ENCODE measurements at places on chromosomes 1 and 21.

DNA sequence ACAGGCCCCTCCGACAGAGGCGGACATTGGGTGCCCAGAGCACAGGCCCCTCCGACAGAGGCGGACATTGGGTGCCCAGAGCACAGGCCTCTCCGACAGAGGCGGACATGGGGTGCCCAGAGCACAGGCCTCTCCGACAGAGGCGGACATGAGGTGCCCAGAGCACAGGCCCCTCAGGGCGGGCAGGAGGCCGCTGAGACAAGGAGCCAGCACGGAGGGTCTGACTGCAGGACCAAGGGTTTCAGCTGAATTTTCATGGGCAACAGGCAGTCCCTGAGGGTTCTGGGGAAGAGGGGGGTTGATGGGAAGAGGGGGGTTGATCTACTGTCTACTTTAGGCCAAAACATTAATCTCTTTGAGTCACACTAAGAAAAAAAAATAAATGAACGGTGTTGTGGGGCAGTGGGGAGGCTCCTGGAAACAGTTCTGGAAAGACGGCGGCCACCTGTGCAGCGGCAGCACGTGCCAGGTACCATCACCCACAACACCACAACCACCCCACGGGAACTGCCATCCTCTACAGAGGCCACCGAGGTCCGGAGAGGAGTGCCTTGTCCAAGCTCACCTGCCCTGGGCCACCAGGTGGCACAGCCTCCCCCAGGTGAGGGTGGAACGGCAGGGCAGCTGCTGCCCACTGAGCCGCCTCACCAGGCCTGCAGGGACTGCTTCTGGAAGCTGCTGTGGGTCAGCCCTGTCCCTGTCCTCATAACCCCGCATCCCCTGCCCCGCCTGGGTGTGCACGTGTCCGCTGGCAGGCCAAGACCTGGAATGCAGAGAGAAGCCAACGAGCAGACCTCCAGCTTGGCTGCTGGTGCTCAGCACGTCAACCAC lies 20.5 kb downstream of the PRDM15 start:
- no peak for DNase-seq

DNA sequence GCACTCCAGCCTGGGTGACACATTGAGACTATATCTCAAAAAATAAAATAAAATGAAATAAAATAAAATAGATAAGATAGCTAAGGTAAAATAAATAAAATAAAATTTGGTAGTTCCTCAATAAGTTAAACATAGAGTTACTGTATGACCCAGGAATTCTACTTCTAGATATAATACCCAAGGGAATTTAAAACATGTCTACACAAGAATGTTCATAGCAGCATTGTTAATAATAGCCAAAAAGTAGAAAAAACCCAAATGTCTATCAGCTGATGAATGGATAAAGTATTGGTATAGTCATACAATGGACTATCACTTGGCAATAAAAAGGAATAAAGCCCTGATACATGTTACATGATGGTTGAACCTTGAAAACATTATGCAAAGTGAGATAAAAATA lies 47.8 kb downstream of the CEP350 start:
- DNase-seq: no peak

GRCh38 chr1:166383635-166384346 lies 217.0 kb upstream of the FAM78B start:
- no peak for DNase-seq

DNA sequence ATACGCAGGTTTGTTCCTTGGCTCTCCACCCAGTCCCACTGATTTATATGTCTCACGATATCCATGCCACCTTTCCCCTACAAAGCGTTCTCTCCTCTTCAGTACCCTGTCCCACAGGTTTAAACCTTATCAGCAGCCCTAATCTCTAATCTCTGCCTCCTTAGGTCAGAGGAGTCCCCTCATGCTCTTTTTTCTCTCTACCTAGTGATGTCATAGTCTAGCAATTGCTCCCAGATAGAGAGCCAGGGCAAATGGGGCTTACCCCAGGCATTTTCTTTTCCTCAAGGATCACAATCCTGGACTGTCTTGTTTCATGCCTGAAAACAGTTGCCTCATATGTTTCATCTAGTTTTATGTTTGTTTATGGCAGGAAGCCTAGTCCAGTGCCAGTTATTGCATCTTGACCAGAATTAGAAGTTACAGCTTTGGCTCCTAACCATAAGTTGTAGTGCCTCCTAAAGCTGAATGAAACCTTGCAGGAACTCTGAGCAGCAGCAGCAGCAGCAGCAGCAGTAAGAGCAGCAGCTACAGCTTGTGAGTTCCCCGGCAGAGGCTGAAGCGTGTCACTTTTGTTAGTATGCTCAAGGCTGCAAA lies 26.7 kb upstream of the TP53BP2 start:
- no peak for DNase-seq

- DNase-seq: no peak
These were observed 110.7 kb downstream of the ETS2 start for GRCh38 chr21:38916214-38916964.

- no peak for DNase-seq
These were observed 66.1 kb downstream of the NCAM2 start for GRCh38 chr21:21064353-21064752.

DNA sequence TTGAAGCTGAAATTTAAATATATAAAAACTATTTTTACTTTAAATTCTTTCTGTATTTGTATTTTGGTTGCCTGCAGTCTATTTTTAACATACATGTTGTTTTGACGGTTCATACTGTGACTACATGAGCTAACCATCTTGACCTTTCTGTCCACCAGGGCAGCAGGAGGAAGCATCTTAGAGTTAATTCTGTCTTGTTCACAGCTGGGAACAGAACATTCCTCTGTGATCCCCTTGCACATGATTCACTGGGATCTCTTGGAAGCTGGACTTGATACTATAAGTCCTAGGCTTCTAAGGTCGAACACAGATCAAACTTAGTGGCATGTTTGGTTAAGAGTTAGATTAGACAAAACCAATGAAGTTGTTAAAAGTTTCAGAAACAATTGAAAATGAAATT lies 99.7 kb downstream of the NFIA start:
- DNase-seq: no peak

DNA sequence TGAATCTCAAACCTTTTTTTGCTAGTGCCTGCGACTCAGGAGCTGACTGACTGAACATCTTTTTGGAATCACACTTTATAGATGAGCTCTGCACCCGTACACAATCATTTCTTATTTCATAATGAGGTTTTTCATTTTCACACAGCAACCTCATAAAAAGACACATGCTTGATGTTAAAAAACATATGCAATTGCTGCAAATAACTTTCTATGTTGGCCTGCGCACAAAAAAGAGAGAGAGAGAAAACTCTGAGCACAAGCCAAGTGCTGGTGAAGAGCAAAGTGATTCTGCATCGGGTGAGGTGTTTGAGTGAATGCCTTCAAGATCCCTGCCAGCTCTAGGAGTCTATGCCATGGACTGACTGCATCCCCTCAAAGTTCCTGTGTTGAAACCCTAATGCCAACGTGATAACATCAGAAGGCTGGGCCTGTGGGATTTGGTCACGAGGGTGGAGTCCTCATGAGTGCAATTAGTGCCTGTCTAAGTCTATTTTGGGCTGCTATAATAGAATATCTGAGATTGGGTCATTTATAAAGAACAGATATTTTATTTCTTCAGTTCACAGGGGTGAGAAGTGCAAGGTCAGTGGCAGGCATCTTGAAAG lies 36.6 kb downstream of the C1orf87 start:
- DNase-seq: no peak

DNA sequence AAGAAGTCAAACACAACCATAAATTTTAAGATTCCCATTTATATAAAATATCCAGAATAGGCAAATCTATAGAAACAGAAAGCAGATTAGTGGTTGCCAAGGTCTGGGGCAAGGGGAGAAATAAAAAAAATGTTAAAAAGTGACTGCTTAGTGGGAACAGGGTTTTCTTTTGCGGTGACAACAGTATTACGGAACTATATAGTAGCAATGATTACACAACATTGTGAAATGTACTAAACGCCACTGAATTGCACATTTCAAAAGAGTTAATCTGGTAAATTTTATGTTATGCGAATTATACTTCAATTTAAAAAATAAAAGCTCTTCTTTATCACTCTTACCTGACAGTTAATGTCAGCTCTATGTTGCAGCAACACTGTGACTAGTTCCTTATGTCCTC lies 105.2 kb downstream of the ACBD6 start:
- no peak for DNase-seq

DNA sequence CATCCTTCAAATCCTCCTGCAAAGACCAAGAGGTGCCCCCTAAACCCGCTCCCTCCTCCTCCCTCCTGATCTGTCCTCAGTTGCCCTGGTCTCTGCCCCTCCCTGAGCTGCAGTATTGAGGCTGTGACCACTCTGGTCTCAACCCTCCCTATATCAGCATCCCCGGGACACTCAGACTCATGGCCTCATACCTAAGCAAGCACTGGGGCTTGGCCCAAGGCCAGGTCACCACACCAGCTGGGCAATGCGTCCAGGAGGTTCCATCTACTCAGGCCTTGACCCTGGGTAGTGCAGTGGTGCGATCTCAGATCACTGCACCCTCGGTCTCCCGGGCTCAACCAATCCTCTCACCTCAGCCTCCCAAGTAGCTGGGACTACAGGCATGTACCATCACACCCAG lies 9.8 kb downstream of the KIF17 start:
- DNase-seq: no peak

GRCh38 chr21:38909109-38909508 lies 103.4 kb downstream of the ETS2 start:
- DNase-seq: no peak

- no peak for DNase-seq
These were observed 11.9 kb upstream of the GPX7 start for GRCh38 chr1:52590266-52590665.

GRCh38 chr1:67596674-67597073 lies 88.3 kb upstream of the GADD45A start:
- no peak for DNase-seq

DNA sequence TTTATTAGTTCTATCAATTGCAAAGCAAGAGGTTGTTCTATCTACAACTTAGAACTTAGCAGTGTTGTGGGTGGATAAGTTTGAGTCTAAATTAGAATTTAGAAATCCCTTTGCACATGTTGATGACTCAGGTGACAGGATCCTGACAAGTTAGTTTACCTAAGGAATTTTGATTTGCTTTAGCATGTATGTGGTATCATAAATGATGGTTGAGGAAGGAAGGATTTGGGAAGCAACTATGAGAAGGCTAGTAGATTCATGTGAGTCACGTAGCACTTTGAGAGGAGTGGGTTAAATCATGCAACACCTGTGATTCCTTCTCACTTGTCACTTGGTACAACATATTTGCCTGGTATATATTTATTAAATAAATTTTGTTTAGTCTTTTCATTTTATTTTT lies 223.7 kb upstream of the USP25 start:
- no peak for DNase-seq

GRCh38 chr1:39165049-39165448 lies 39.4 kb upstream of the MACF1 start:
- DNase-seq: no peak

DNA sequence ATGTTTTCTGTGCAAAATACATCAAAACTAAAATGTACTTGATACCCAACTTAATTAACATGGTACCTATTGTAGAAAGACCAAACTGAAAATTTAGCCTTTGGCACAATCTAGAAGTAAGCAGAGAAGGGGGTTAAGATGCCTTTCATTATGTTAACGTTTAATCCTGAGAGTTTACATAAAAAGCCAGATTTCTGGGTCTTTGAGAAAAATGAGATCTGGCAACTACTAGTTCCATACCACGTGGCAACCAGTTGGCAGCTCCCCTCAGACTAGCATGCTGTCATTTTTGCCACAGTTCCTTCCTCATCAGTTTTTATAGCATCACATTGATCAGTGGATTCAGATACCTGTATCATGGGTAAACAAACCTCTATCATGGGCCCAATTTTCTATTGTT lies 1.5 kb downstream of the RO60 start:
- DNase-seq: no peak

DNA sequence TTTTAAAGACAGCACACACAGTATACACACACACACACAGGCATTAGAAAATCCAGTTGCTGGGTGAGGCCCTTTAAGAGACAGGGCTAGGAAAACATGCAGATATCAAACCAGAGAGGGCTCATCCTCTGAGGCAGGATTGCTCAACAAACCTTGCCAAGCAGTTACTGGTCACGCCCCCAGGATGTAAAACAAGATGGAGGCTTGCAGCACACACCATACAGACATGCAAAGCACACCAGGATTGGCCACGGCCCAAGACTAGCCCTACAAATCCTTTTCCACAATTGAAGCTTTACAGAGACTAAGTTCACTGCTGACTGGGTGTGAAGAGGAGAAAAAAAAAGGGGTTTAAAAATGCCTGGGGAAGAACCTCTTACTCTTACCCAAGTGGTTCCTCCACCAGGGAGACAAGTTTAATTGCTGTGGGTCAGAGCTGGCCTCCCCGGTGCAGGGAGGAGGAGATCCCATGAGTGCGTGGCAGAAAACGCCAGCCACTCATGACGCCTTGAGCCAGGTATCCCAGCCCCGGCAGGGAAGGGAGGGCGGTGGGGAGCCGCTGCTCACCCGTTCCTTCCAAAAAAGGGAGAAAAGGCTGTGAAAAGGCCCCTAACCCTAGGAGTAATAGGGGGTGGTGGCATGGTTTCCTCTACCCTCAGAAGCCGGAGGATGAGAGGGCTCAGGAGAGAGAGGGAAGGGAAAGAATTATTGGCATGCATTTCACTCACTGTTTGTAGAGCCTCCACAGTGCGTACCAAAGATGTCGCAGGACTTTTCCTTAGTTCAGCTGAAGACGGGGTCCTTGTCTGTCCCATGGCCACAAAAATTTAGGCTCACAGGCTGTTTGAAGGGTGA lies 594.6 kb upstream of the ZP4 start:
- no peak for DNase-seq

DNA sequence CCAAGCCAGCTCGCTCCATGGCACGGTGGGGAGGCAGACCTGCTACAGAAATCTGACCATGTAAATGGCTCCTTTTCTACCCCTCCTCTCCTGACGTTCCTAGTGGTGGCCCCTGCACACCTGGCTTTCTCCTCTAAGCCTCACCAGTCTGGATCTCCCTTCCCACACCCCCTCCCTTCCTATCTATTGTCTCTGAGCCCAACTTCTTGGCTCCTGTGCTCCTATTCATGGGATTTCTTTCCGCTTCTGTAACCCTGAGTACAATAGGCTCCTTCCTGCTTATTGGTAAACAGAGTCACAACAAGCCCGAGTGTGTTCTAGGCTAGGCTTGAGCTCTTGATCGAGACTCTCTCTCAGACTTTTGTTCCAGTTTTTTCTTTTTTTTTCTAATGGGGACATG lies 17.6 kb downstream of the OPTC start:
- no peak for DNase-seq

DNA sequence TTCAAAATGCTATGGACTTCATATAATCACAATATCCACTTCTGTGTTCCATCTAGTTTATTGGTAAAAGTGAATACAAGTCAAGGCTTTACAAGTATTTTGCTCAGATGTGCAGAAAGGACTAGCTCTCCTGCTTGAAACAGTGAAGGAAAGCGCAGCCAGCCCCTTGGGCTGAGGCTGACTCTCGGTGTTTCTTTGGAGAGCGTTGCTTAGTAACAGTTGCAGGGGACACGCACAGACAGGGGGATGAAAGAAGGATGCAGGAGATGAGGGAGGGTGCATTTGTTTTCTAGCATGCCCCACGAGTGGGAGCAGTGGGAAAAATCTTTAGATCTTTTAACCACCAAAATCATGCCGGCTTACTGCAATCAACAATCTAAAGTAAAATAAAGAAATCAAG lies 9.1 kb downstream of the PYCR2 start:
- no peak for DNase-seq

GRCh38 chr1:48556186-48556850 lies 84.3 kb upstream of the SPATA6 start:
- DNase-seq: no peak

GRCh38 chr1:55965981-55966461 lies 613.3 kb downstream of the PLPP3 start:
- no peak for DNase-seq

Measured in esophagus squamous epithelium (tissue), 5 donors.